T-helper 2 cell (primary cell): ENCODE measurements at places on chromosomes 6 and 20.

DNA sequence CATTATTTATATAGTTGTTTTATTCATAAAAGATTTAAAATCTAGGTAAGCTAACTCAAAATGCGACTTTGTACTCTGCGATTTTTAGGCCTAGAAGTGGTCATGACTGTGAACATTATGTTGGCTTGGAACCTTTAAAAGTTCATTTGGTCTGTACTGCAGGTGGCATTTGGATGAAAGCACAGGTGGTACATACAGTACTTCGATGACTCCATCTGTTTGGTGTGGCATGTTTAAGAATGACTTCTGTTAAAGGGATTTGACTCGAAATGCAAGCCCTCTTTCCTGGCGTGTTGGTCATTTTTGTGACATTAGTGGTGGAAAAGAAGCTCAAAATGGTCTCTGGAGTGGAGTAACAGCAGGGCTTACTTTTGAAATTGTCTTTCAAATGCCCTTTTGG lies 118.1 kb downstream of the UST start:
- DNase-seq = no peak

DNA sequence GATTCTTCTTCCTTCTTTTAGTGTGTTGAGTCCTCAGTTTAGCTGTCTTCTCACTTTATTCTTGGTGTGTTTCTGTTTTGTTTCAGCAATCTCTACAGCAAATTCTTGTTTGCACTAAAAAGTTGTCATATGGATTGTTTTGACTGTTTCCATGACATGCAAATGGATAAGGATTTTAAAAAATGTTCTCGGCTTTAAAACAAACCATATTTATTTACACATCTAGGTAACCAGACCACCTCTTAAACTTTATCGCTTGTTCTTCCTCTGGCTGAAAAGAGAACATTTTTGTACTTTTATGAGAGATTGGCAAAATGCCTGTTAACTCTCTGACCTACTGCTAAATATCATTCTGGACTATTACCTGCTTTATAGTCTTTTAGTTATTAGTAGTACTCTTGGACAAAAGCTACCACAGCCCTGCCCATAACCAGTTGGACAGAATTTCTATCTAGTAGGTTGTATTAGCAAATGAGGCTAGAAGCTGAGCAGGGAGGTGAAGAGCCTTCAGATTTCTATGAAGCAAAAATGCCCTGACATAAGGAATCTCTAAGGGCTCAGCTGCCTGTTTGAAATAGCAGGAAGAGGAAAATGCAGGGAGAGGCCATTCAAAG lies 268.3 kb downstream of the CD109 start:
- DNase-seq = no peak

DNA sequence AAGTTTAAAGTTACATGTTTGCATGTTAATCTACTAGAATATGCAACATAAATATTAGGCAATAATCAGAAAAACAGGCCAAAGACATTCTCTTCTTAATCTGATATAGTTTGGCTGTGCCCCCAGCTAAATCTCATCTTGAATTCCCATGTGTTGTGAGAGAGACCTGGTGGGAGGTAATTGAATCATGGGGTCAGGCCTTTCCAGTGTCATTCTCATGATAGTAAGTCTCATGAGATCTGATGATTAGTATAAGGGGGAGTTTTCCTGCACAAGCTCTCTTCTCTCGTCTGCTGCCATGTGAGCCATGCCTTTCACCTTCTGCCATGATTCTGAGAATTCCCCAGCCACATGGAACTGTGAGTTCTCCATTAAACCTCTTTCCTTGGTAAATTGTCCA lies 1241.7 kb upstream of the ADGRB3 start:
- DNase-seq = no peak

GRCh38 chr20:45354423-45355208 lies 6.4 kb upstream of the SDC4 start:
- no peak for DNase-seq

GRCh38 chr20:33787253-33787891 lies 23.8 kb upstream of the CHMP4B start:
- no peak for DNase-seq

GRCh38 chr6:52749556-52750152 lies 13.6 kb downstream of the GSTA2 start:
- no peak for DNase-seq

GRCh38 chr20:35739294-35740163 lies 2.5 kb downstream of the RBM39 start:
- DNase-seq = peak; percentile 71
